ENCODE measurements at places on chromosomes 7 and 10.

DNA sequence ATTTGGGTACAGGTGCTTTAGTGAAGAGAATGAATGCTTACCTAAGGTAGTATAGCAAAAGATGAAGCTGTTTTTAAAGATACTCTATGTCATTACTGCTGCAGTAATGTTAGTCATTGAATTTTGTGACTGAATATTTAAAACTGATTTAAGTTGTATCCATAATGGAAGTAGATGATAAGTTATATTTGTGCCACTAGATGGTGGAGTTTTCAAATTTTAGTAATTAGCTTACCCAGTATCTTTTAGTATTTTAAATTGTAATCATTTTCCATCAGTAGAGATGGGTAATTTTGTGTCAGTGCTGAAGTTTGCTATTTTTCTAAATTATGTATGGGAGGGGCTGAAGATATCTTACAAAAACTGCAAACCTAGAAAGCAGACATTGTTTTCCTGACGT is 25.2 kb downstream of the HBP1 start:
- DNase-seq: no peak

- DNase-seq: no peak
Observed at GRCh38 chr7:15345216-15345615, 216.6 kb downstream of the AGMO start.

GRCh38 chr7:147081117-147081516 is 964.5 kb downstream of the CNTNAP2 start:
- DNase-seq: no peak

GRCh38 chr10:5500910-5501309 is 1.5 kb upstream of the CALML5 start:
- DNase-seq: no peak

- DNase-seq: no peak
Observed at GRCh38 chr10:53638006-53638405, 865.4 kb upstream of the MBL2 start.

- no peak for DNase-seq
Observed at GRCh38 chr7:40099837-40100236, 34.6 kb downstream of the MPLKIP start.

DNA sequence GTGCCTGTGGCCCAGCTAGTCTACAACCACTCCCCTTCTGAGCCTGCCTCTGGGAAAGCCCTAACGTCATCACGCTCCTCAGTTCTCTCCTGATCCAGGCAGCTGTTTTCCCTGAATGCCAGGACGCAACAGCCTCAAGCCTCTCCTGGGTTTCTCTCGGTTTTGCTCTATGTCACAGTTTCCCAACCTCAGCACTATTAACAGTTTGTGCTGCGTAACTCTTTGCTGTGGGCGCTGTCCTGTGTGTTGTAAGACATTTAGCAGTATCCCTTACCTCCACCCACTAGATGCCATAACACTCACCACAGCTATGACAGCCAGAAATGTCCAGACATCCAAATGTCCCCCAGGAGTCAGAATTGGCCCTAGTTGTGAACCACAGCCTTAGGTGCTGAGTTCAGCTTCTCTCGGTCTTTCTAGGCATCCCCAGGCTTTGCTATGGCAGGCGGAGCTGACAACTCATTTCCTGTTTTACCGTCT is 226.3 kb upstream of the NPVF start:
- DNase-seq: no peak

GRCh38 chr10:80544316-80544953 is 6.7 kb downstream of the SH2D4B start:
- no peak for DNase-seq

DNA sequence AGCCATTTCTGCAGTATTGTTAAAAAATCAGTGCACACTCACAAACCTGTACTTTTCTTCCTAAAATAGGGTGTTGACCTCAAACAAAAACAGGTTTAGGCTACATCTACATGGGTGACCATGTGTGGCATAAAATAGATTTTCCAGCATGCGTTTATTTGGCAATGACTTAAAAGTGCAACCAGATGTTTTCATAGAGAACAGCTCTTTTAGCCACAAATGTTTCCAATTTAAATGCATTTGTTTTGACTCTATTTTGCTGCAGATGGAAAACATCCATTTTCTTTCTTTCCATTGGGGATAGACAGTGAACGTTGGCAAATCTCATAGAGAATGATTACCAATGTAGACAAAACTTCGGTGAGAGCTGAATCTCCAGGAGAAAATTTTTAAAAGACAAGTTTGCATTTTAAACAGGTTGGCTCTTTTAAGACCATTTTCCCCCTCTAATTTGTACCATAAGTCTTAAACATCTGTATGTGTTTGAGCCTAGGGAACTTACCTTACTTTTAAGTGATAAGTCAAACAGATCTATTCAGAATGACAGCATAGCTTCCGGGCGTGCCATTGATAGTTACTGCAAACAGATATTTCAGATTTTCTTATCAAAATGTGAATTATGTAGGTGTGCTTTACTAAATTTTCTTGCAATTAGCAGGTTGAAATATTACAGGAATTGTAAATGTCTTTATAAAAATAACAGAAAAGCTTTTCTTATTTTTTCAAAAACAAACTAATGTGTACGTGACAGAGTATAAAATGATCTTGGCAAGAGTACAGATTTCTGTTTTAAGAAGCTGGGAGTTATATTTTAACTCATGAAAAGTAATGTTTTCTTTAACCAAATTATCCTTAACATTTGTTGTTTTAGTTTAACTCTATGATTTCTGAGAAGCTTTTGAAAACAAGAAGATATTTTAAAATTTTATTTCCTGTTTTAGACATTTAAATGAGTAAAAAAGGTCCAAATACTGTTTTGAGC is 144.9 kb downstream of the HGF start:
- DNase-seq: no peak

DNA sequence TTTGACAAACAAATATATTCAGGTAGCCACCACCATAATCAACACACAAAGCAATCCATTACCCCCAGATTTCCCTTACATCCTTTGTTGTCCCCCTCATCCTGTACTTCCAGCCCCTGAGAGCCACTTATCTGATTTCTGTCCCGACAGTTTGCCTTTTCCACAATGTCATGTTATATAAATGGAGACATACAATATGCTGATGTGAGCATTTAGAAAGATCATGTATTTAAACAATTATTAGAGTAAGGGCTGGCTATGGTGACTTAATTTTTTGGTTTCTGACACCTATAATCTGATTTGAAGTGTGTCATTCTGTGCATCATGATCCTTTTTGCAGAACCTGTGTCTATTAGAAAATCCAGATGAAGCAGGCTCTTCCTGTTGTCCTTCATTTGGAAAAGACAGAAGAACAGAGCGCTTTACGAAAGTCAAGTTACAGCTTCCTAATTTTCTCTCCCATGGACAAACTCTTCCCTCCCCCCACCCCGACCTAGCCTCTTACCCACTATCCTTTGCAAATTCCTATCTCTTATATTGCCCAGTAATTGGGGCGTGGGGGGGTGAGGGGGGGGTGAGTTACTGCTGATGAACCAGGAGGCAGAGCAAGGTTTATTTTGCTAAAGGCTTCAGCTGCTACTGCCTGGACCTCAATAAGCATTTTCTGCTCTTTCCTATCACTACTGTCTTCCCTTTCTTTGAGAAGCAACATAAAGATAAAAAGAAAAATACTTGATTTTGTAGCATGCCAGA is 252.4 kb upstream of the C7orf33 start:
- DNase-seq: no peak

GRCh38 chr7:153887749-153888569 is 164.2 kb upstream of the DPP6 start:
- DNase-seq: no peak

DNA sequence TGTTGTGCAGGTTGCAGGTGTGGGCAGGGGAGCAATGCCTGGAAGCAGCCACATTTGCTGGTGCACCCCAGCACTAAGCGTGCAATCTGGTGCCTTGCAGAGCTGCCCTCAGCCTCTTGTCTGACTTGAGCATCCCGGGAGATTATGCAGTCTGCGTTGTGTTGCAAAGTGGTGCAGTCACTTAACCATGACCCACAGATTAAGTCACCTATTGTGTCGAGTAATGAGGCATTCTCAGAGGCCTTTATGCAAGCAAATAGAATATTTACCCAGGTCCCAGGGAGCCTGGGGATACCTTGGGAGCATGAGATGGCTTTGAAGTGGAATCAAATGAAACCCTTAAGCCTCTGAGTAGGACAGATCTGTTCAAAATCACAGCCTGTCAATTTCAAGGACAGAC is 529.0 kb downstream of the TYW1 start:
- DNase-seq: no peak

DNA sequence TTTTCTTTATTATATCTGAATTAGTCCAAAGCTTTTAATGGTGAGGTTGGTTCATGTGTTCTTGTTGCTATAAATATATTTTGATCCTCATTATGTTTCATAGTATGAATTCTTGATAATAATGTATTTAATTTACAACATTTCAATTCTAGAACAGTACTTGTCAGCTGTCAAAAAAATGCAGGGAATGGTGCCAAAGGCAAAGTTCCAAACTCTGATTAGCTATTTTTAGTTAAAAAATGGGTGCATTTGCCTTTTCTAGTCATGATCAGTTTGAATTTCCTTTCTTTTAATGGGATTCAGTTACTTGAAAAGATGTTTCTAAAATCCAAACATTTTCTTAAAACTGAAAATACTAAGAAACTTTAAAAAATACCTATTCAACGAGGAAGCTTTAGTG is 49.6 kb downstream of the ANKIB1 start:
- no peak for DNase-seq

DNA sequence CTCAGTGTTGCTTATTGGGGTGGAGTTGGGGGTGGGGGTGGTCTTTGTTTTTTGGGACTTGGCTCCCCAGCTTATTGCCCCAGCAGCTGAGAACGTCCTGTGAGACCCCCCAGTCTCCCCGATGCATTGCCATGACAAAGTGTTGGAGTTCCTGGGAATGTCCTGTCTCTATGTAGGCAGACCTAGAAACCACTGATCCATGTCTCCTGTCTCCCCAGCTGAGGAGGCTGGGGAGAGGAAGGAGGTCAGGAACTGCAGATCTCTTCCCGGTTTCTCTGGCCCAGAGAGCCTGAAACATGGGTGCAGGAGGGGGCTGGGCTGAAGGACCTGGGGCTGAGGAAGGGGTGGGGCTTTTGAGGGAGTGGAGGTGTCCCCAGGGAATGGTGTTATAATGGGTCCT is 80.2 kb upstream of the GTF2IRD1 start:
- DNase-seq: no peak

GRCh38 chr10:131647789-131648188 is 253.0 kb upstream of the PPP2R2D start:
- DNase-seq: no peak

- DNase-seq: no peak
Observed at GRCh38 chr7:51070151-51070550, 246.5 kb downstream of the COBL start.

GRCh38 chr7:64320547-64321513 is 7.1 kb downstream of the ZNF736 start:
- no peak for DNase-seq

- no peak for DNase-seq
Observed at GRCh38 chr10:42937649-42938180, 139.2 kb upstream of the RET start.

DNA sequence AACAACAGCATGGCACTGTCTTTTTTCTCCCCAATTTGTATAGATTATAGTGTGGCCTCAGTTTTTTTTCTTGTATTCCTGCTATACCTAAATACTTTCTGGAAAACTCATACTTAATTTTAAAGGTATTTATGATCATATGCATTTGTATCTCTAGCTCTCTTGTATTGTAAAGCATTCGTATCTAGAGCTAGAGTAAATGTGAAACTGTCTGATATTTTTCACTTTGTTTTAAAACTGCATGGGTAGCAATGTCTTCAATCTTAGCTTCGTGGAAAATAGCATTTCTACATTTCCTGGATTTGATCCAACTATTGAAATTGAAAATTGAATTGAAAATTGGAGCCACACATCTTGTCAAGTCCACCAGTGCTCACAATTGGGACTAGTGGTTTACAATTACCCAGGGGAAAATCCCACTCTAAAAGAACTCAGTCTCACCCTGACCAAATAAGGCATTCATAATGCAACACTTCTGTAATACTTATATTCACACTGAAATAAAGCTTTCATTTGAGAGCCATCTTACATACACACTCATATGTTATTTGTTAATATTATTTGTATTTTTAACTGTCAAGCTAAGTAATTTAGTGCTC is 51.3 kb upstream of the KLF6 start:
- no peak for DNase-seq

DNA sequence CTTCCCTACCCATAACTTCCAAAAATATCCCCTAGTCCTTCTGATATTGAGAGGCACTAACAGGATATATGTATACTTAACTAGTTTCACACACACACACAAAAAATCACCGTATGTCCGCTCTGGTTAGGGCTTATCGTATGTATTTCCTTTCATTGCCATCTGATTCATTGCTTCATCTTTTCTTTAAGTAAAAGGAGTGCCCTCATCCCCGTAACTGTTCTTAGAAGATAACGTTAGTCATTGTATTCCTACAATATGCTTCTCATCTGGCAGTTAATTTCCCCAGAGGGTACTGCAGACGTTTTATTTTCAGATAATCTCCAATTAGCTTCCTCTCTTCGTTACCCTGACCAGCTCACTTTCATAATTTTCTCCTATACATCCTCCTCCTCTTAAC is 37.3 kb downstream of the NRCAM start:
- no peak for DNase-seq

DNA sequence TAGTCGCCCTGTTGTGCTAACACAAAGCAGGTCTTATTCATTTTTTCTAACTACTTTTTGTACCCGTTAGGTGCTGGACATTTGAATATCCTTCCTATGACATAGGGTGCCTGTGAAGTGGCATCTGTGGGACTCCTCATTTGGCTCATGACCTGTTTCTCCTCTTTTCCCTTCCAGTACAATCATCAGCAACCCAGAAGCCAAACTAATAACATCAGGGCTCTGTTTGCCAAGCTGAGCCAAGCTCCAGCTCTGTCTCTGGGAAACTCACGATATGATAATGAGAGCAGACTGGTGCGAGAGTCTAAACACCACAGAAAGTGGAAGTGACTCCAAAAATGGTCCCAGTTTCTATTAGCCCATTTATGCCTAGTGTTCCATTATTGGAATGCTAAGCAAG is 92.0 kb downstream of the SVIL start:
- DNase-seq: no peak

- no peak for DNase-seq
Observed at GRCh38 chr10:69963178-69963834, 89.3 kb upstream of the MACROH2A2 start.

- DNase-seq: no peak
Observed at GRCh38 chr7:41024126-41024525, 678.8 kb downstream of the INHBA start.

DNA sequence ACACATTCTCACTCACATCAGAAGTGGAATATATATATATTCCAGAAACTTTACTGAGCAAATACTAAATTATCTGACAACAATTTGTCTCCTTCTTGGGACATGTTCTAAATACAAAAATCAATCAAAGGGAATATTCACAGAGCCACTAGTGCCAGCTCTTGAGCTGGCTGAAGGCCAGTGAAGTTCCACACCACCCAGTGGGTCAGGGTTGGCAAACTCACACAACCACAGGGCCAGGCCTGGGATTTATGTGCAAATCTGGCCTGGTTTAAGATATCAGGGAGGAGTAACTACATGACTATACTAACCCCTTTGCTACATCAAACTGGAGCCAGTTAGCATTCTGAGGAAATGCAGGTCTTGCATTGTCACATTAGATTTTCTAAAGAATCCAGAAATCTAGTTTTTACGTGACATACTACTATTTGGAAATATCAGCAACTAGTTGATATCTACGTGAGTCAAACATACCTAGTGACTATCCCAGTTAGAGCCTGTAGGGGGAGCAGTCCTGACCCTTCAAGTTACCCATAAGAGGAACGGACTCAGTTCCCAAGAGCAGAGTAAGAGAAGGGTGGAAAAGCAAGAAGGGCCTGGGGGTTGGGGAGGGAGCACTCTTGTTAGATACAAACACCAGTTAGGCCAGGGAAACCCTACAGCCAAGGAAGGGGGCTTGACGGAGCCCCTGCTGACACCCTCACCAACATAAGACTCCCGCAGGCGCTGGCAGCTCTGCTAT is 600.4 kb downstream of the KCNMA1 start:
- DNase-seq: no peak

Data from stimulated activated CD4-positive, alpha-beta T cell treated with anti-CD3 and anti-CD28 coated beads, Interleukin-4, amount 100 ng/mL, for 1 hour (primary cell).